ENCODE measurements at places on chromosomes 13 and 19. TPM values are rescaled to one million over a fixed set of nuclear protein-coding genes. Genes with fewer than 3 reads are reported as not detected.
A peak's percentile ranks its signal among the peaks of the same experiment; 100 is the strongest.

- no peak for DNase-seq
Measured at GRCh38 chr13:79211377-79211776, 194.7 kb downstream of the RBM26 start.

- no peak for DNase-seq
Measured at GRCh38 chr13:89845874-89846273, 1501.6 kb upstream of the MIR17HG start.

The DMWD gene
- total RNA-seq = 91.2 TPM

GRCh38 chr13:80475718-80476117 is 134.8 kb upstream of the SPRY2 start:
- DNase-seq = no peak

DNA sequence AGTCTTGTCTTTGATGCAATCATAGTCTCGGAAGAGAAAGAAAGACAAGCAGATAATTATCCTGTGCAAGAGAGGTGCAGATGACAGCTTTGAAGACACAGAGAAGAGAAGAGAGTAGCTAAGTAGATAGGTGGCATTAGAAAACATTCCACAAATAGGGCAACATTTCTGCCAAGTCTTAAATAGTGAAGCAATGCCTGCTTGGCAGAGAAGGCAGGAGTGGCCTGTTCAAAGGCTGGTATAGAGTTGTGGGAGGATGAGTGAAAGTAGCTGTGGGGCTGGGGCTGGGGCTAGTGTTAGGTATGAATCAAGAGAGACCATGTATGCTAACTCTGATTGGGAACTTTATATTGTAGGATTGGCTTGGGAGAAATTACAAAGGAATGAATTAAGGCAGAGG is 305.5 kb downstream of the DNAJC15 start:
- DNase-seq = no peak

GRCh38 chr13:109384491-109385241 is 401.7 kb downstream of the IRS2 start:
- DNase-seq = no peak

DNA sequence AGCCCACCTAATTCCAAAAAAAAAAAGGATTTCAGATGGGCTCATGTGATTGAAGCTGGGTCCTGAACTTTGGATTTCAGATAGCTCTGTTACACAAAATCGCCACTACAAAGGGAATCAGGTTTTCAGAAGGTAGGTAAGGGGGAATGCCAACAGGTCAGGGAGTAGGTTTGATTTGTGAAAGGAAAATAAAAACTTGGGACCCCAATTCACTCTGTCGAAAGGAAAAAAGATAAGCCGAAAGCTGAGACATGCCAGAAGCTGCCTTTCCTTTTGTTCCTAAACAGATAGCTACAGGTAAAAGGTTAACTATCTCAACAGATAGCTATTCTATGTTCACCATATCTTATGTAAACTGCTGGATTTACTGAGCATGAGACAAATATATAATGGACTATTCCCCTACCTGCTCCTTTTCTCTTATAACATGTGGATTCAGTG is 4.0 kb downstream of the KRTDAP start:
- DNase-seq = no peak

The TSHZ3 gene
- total RNA-seq = 0.15 TPM

The ZNF83 gene
- total RNA-seq = 92.3 TPM

- DNase-seq = peak; percentile 37
Measured at GRCh38 chr13:75870397-75870903, 234.3 kb downstream of the LMO7 start.

DNA sequence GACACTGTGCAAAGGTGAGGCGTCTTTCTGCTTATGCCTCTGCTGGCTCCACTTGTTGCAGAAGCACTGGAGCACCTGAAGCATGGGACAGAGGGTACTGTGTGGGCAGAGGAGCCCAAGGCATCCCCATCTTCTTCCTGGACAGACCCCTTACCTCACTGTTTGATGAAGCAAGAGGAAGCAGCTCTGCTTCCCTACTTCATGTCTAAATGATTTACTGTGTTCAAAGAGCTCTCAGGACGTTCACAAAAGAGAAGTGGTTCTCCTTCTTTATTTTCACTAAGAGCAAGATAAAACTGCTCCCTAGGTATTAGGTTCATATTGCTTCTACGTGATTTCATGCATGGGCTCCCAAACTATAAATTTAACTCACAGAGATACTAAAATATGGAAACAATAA is 1635.4 kb upstream of the SLC10A2 start:
- no peak for DNase-seq

- peak; percentile 56 for DNase-seq
Measured at GRCh38 chr13:51844862-51845573, at the start of gene TMEM272. TMEM272 (minus strand) TSS chr13:51845177; CDS start chr13:51838530, 6,647 bp downstream.

The PSG7 gene
- total RNA-seq = not detected

The GADD45GIP1 gene
- total RNA-seq = 11.7 TPM

DNA sequence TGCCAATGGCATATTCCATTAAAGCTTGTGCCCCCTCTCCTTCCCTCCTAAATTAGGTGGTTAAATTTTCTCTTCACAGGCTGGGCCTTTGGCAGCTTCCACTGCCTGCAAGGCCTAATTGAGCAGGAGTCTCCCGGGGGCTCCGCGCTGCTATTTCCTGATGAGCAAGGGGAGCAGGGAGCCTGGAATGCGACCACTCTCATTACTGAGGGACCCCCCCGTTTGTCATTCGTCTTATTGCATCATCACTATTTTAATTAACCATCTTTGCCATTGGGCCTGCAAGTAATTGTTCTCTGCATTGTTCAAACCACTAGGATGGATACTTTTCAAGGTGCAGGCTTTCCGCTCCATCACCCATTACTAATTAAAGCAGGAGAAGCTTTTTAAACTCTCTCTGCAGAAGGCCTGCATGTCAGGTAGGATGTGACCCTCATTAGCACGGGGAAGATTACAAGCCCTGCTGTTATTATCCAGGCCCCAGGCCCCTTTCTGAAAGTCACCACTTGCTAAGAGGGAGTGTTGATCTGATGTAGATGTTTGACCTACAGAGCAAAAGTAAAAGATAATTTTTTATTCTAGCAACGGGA is 142.3 kb downstream of the OXGR1 start:
- no peak for DNase-seq

DNA sequence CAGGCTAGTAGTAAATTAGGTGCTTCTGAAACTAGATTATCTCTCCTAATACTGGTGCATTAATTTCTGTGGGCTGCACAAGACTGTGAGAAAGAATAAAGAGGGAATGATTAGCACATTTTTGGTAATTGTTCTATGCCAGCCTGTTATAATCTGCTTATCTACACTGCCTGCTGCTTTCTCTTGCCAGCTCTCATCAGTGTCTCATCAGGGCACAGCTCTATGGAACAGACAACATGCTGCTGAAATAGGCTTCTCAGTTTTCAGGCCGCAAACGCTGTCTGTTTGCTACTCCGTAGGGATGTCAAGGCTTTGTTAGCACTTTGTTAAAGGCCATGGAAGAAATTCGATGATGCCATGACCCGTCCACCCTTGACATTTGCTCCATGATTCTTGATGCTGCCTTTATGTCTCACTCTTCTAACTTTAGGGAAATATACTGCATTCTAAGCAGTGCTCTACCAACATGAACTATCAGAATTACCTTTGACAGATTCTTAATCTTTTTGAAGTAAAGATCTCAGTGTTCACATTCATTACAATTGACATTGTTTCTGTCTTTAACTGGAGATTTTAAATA is 84.0 kb upstream of the PRR20A start:
- DNase-seq = no peak

DNA sequence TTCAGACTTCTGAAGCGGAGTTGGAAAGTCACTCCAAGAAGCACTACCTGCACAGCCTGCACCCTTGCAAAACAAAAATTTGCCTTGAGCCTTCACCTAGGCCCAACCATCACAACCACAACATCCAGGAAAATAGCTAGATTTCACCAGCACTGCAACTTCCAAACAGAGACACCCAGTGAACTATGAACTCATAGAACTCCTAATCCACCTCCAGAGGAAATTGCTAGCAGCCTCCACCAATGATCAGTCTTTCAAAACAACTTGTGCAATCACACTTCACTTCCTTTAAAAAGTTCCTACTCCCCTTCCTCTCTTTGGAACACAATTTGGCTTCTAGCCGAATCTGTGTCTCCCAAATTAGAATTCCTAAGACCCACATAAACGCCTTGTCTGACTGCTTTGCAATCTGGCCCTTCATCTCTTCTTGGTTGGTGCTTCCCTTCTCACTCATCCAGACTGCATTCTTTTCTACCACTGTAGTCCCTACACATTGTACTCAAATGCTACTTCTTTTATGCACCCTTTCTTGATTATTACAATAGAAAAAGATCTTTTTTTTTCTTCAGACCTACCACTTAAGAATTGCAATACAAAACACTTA is 489.2 kb upstream of the ARGLU1 start:
- DNase-seq = no peak

- DNase-seq = no peak
Measured at GRCh38 chr13:39417131-39417530, 185.9 kb downstream of the LHFPL6 start.

The DDX39A gene
- total RNA-seq = 178 TPM

- no peak for DNase-seq
Measured at GRCh38 chr13:93996481-93996880, 483.0 kb downstream of the DCT start.

The PRX gene
- 3.5 TPM for total RNA-seq

- DNase-seq = no peak
Measured at GRCh38 chr19:2213799-2214198, 22.3 kb downstream of the PLEKHJ1 start.

The SULT2A1 gene
- not detected for total RNA-seq

- DNase-seq = no peak
Measured at GRCh38 chr13:62593804-62594203, 1178.2 kb upstream of the PCDH20 start.

DNA sequence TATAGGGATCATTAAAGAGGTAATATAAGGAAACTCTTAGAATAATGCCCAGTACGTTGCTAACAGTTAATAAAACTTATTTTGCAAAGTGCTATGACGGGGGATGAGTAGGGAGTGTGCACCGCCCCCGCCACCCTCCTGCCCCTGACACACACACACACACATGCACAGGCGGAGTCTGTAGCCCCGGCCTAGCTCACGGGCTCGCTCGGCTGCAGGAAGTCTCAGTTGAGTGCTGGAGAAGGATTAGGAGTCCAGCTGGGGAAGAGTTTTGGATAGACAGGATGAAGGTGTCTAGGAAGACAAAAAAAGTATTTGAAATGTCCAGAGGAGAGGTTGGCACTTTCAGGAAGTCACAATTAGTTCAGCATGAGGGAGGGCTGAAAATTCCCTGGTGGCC is 21.5 kb downstream of the GSX1 start:
- no peak for DNase-seq

- DNase-seq = no peak
Measured at GRCh38 chr13:70985371-70985770, 877.1 kb upstream of the KLHL1 start.

DNA sequence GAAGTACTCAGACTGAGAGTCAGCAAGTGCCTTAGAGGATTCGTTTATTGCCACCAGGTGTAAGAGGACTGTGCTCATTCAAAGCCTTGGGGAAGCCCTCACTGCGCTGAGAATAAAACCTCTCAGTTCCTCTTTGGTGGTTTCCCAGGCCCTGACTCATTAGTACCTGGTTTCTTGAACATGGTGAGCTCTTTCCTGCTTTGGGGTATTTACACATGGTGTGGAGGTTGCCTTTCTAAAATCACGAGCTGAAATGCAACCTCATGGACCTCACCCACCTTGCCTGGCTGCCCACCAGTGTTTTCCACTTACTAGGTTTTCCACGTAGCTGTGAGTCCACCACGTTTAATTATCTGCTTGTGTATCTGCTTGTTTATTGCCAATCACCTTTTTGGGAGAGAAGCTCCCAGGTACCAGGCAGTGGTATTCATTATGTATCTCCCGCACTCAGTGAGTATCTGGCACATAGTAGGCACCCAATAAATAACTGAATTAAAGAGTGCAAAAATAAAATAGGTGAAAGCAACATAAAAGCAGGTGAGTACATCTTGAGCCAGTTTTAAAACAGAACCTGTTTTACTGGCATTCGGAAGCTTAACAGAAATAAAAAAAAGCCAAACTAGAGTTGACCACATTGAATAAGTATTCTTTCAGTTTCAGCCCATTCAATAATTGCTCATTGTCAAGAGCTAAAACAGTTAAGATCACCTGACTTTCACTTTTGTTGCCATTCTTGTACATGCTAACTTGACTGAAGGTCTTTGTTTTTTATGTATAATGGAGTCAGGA is 533.0 kb downstream of the MYO16 start:
- peak; percentile 86 for DNase-seq

- no peak for DNase-seq
Measured at GRCh38 chr19:35872180-35872579, 3.8 kb downstream of the APLP1 start.

DNA sequence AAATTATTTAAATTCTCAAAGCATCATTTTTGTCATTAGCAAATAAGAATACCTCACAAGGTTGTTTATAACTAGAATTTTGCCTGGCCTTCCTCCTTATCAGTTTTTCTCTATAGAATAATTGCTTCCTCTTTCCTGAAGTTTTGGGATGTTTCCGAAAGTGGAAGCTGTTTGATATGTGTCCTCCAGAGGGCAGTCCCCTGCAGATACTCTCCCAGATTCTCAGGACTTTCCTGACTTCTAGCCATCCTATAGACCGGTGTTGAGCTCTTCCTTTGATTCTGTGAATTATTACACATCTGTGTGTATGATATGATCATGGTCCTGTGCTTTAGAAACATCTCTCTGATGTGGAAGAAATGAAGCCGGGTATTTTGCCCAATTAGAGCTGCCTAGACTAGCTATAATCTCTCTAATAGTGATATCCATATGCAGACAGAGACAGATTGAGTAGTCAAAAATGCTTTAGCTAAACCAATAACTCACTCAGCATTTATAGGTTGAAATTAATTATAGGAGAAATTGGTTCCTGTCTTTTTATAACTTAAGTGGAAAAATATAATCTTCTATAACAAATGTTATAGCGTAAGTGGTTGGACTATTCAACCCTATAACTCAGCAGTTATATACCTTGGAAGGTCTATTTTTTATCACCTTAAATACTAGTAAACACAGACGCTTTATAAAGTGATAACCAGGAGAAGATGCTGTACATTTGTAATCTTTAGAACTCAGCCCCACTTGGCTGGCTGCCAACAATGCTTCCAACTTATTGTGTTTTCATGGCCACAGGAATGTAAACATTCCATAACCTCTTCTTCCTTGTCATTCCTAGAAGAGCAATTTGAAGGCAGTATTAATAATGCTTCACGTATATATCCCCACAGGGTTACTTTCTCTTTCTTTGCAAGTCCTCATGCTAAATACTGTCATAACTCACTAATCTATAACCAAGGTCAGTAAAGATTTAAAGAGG is 201.0 kb upstream of the RXFP2 start:
- DNase-seq = no peak

GRCh38 chr19:8700956-8701355 is 2.4 kb upstream of the ACTL9 start:
- DNase-seq = no peak

The EPSTI1 gene
- total RNA-seq = 41.8 TPM

The ENOX1 gene
- total RNA-seq = not detected

DNA sequence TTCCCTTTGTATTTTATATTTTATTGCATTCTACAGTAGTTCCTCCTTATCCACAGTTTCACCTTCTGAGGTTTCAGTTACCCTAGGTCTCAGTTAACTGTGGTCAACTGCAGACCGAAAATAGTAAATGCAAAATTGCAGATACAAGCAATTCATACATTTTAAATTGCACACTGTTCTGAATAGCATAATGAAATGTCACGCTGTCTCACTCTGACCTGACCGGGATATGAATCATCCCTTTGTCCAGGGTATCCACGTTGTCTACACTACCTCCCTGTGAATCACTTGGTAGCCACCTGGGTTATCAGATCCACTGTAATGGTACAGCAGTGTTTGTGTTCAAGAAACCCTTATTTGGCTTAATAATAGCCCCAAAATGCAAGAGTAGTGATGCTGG is 325.0 kb downstream of the DNAJC15 start:
- no peak for DNase-seq

GRCh38 chr13:64488731-64489130 is 2741.4 kb downstream of the PCDH9 start:
- no peak for DNase-seq

GRCh38 chr19:43620061-43621001 is 902 bp upstream of the ZNF428 start:
- DNase-seq = no peak
